ENCODE measurements at places on chromosomes 3 and 15.

DNA sequence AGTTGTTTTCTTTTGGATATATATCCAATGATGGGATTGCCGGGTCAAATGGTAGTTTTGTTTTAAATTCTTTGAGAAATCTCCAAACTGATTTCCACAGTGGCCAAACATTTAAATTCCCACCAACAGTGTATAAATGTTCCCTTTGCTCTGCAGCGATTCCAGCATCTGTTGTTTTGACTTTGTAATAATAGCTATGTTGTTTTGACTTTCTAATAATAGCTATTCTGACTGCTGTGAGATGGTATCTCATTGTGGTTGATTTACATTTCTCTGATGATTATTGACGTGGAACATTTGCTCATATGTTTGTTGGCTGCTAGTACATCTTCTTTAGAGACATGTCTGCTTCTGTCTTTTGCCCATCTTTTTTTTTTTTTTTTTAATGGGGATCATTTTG, 332.2 kb upstream of the GBE1 start:
- no peak for DNase-seq

DNA sequence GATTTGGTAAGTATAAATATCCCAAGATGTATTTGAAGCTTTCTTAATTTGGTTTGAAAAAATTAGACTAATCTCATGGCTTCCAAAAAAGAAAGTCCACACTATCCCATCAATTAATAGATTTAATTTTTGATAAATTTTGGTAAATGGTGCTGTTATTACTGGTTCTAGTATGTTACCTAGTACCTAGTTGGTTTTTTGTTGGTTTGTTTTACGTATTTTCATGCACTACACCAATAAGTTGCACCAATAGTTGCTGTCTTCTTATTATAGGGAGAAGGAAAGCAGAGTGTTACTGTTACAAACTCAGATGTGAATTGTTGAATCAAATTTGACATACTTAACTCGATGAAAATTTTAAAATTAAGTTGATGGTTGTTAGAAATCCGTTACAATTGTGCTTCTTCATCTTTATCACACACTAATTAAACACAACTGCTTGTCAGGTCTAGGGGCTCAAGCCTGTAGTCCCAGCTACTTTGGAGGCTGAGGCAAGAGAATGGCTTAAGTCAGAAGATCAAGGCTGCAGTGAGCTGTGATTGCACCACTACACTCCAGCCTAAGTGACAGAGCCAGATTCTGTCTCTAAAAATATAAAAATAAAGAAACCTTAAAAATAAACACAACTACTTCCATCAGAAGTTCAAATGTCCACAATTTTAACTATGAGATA, 23.1 kb upstream of the MBNL1 start:
- DNase-seq = peak; percentile 70

GRCh38 chr15:55194256-55194655, 2.5 kb downstream of the RSL24D1 start:
- DNase-seq = peak; percentile 28

- no peak for DNase-seq
Measured at GRCh38 chr15:31499236-31499952, 172.8 kb downstream of the KLF13 start.

DNA sequence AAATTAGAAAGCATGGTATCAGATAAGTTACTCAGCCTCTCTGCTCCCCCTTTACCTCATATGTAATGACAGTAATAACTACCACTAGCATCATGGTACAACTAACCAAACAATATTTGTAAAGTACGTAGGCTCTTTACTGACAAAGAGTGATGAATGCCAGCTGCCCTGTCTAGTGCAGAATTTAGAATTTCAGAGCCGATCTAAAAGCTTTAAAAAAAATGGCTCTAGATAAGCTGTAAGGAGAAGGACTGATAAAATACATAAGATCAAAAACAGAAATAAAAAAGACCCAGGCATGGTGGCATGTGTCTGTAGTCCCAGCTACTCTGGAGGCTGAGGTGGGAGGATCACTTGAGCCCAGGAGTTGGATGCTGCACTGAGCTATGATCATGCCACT, 424.1 kb downstream of the MAGI1 start:
- DNase-seq = no peak

DNA sequence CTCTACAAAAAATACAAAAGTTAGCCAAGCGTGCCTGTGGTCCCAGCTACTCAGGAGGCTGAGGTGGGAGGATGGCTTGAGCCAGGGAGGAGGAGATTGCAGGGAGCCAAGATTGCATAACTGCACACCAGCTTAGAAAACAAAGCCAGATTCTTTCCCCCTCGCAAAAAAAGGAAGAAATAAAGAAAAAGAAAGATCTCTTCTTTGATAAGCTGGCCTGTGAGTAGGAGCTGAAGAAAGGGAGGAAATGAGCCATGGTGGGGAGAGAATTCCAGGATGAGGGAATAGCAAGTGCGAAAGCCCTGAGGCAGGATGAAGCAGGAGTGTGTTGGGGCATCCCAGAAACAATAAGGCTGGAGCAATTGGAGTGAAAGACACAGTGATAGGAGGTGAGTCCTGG, 24.5 kb upstream of the TOP2B start:
- DNase-seq = peak; percentile 36

GRCh38 chr3:195095035-195095703, 175.8 kb downstream of the XXYLT1 start:
- DNase-seq = no peak

- DNase-seq = no peak
Measured at GRCh38 chr3:98540346-98540745, 8.6 kb downstream of the GPR15 start.

DNA sequence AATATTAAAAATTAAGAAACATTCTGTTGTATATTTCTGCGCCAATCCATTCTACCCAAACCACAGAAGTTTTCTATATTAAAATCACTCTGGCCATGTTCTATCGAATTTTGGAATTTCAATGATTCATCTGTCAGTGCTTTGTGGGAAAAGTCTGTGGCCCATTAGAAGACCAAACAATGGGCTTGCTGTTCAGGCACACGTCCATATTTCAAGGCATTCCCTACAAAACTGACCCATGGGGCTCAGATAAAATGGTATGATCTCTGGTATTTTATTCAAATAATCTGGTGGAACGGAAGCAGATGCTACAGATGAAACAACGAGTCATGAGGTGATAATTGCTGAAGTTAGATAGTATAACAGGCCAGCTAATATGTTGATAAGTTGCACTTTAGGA, 12.4 kb downstream of the NPHP3 start:
- DNase-seq = no peak

GRCh38 chr3:16338999-16339398, 74.0 kb downstream of the OXNAD1 start:
- DNase-seq = peak; percentile 87

DNA sequence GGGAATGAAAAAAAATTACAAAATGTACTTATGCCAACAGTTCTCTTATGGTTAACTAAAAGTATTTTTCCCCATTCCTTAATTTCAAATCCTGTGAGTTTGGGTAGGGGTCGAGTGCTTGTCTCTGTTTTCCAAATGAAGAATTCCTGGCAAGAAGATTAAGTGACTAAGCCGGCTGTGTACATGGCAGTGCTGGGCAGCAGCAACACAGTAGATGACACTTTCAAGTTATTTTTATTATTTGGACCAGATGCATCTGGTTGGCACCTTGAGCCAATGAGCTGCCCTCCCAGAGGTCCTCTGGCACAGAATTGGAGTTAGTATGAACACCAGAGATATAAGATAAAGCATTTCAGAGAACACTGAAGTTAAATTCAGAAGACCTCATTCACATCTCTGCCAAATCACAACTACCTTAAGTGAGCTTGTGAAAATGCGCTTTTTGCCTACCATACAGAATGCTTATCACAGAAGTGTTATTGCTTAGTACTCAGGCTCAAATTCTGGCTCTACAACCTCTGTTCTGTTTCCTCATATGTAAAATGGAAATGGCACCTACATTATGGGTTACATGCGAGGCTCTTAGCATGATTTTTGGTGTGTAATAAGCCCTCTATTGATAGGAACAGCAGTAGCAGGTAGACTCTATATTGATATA, 256.9 kb downstream of the UBE2E2 start:
- no peak for DNase-seq

GRCh38 chr3:71119171-71119570, 464.4 kb downstream of the FOXP1 start:
- no peak for DNase-seq

- no peak for DNase-seq
Measured at GRCh38 chr3:145739926-145740325, 421.1 kb downstream of the PLOD2 start.

DNA sequence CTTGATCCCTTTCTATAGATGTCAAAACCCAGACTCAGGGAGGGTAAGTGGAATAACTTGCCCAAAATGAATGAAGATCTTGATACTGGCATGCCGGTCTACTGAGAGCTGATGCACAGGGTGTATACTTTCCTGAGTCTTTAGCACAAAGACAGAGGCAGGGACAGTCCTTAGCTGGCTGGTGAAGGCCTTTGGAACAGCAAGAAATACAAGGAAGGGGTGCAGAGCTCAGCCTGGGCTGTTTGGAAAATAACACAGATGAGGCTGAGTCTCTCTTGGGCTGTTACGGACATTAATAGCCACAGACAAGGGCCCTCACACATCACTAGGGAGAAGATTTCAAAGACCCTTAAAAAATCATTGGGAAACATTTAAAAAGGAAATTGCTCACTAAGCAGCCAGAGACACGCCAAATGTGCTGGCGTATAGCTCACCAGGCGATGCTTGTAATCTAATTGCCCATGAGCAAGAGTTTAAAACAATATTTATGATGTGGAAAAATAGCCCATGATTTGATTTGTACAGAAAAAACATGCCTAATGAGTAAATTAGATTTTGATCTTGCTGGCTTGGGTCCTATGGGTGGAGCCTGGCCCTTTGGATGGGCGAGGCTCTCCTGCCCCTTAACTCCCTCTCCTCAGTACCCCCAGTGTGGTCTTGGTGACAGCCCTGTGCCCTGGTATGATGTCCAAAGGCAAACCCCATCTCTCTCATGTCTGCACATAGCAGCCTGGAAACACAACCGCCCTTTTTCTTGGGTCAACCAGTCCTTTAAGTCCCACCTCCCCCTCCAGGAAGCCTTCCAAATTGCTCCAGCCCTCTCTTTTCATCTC, 81.8 kb upstream of the MRPS22 start:
- DNase-seq = no peak

DNA sequence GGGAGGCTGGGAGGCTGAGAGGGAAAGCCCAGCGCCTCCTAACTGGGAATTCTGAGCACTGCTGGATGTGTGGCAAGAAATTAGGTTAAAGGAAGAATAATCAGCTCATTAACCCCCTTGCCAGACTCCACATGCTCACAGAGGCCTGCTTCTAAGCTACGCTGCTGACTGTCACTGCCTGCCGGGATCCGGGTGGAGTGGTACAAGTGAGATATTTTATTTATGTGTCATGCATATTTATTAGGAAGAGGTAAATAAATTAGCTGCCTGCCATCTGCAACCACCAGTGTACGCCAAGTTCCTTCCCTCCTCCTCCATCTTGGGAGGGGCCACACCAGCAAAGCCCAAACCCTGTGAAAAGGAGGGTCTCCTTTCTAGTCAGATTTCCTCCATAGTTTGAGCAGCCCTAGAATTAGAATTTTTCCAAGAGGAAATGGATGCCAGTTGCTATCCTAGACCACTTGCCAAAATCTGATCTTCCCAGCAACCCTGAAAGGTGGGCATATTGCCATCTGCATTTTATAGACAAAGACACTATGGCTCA, 43.5 kb upstream of the GRIP2 start:
- no peak for DNase-seq

- DNase-seq = no peak
Measured at GRCh38 chr15:57152666-57153539, 223.4 kb upstream of the CGNL1 start.

DNA sequence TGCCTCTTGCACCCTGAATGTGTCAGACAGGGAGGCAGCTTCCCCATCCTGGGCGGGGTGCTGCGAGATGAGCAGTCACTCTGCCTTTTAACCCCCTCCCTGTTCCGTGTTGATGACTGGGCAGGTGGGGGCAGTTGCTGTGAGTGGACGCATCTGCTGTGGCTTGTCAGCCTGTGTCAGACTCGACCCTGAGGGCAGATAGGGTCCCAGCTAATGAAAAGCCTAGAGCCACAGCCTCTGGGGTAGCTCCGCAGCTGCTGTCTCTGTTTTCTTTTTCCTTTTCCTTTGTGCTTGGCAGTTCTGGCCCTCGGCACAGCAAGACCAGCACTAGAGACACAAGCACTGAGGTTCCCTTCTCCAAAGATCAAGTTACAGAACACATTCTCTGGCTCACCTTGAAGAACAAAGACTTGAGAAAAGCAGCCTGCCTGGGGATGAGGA, 43.0 kb upstream of the GLCE start:
- no peak for DNase-seq

- DNase-seq = no peak
Measured at GRCh38 chr3:190362258-190362657, 25.7 kb upstream of the CLDN16 start.

- DNase-seq = no peak
Measured at GRCh38 chr3:60149501-60149900, 1099.7 kb upstream of the CFAP20DC start.

DNA sequence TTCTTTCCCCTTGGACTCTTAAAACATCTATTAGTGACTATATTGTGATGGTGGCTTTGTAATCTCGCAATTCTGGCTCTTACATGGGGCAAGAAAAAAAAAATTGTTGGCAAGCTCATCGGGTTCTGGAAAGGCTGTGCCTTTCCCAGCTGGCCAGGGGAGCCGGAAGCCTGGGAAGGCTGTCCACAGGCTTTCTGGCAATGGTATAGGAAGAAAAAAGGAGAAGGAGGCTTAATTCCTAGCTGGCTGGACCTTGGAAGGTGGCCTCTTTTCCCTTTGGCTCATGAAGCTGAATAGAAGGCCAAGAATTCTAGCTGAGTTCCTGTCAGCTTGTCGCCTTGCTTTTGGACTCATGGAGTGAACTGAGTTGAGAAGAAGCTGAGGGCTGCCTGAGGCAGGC, 243.5 kb upstream of the SEMA6D start:
- DNase-seq = no peak

DNA sequence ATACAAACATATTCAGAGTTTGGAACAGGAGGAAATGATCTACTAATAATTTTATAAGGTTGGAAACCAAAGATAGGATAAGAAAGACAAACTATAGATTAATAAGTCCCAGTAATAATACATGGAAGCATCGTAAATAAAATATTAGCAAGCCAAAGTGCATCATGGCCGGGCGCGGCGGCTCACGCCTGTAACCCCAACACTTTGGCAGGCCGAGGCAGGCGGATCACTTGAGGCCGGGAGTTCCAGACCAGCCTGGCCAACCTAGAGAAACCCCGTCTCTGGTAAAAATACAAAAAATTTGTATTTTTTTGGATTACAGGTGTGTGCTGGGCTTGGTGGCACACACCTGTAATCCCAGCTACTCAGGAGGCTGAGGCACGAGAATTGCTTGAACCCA, 14.9 kb downstream of the MUC4 start:
- no peak for DNase-seq

- no peak for DNase-seq
Measured at GRCh38 chr15:34837246-34838016, 42.1 kb upstream of the ACTC1 start.

DNA sequence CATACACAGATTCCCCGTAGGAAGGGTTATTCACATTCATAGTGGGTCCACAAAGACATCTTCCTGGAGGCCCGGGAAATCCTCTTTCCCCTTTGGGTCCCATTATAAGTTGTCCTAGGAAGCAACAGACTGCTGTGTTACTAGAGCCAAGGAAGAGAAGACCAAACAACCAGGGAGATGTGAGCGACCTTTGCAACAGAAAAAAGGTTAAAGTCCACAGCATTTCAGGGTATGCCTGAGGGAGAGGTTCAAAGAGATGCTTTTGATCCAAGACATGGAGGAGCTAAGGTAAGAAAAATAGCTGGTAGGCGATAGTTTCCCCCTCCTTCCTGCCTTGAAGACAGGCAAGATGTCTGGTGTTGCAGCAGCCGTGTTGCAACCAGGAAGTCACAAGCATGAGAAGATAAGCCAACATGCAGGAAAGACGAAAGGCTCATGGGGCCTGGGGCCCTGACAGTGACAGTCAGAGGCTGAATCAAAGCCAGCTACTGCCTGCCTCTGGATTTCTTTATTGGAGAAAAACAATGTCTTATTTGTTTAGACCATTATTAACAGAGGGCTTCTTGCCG, 30.9 kb downstream of the EAF1 start:
- peak; percentile 25 for DNase-seq

All from AML-193 (cell line).